ENCODE measurements at places on chromosomes 1 and 21.
A peak's percentile ranks its signal among the peaks of the same experiment; 100 is the strongest.

GRCh38 chr1:41333146-41333784 is 28.0 kb upstream of the FOXO6 start:
- DNase-seq, result no peak

DNA sequence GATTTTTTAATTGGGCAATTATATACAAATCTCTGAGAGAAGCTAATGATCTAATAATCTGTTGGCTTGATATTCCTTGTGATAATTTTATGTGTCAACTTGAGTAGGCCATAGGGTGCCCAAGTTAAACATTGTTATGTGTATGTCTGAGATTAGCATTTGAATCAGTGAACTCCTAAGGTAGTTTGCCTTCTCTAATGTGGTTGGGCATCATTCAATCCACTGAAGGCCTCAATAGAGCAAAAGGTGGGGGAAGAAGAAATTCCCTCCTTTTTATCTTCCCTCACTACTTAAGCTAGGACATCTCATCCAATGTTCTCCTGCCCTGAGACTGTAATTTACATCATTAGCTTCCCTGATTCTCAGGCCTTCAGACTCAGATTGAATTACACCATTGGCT is 394.5 kb downstream of the LMO4 start:
- no peak for DNase-seq

- no peak for DNase-seq
These were observed 221.5 kb upstream of the BRINP3 start for GRCh38 chr1:190699165-190699564.

GRCh38 chr1:7135493-7135892 is 350.2 kb downstream of the CAMTA1 start:
- DNase-seq, result no peak

DNA sequence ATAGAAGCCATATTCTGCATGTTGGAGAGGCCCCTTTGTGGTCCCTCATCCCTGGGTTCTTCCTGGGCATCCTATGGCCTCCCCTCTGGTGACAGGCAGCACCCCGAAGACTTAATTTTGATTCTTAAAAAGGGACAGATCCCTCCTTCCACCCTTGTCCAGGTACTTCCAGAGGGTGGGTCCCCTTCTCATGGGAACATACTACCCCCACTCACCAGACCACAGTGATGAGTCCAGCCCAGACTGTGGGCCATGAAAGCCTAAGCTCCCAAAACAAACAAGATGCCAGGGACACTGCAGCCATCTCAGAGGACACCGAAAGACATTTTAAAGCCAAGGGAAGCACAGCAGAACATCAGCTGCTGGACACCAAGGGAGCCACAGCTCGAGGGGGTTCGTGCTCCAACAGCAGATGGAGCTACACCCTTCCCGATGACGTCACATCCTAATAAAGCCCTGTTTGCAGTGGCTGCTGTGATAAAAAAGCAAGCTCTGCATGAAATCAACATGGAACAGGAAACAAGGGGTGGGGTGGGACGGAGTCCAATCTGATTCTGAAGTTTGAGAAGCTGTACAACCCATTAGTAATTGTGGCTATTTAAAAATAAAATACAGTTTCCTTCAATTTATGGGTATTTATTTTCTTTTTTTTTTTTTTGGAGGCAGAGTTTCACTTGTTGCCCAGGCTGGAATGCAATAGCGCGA is 32.4 kb downstream of the GNB1 start:
- DNase-seq, result no peak

- no peak for DNase-seq
These were observed 1.2 kb downstream of the SARS1 start for GRCh38 chr1:109214695-109215623.

DNA sequence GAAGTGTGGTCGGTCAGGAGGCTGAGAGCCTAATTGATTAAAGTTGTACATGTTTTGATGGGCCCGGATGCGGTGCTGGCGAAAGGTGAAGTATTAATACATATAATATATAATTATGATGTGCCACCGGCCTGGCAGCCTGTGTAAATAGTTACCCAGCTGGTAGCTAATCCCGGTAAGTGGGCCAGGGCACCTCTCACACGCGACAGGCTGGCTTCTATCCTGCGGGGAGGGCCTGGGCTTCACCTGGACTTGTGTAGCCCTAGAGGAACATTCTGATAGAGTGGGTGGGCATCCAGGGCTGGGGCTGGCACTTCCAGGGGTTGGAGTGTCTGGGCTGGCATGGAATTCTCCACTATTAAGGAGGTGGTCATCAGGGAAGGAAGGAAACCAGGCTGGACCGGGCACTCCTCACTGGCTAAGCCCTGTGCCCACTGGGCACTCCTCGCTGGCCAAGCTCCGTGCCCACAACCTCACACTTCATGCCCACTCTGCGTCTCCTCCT is 48.3 kb downstream of the IGSF21 start:
- DNase-seq, result no peak

- no peak for DNase-seq
These were observed 8.3 kb downstream of the TTC22 start for GRCh38 chr1:54792686-54793282.

GRCh38 chr1:29383746-29384371 is 147.5 kb downstream of the PTPRU start:
- DNase-seq, result no peak

- no peak for DNase-seq
These were observed 55.3 kb downstream of the DOP1B start for GRCh38 chr21:36211660-36212512.

DNA sequence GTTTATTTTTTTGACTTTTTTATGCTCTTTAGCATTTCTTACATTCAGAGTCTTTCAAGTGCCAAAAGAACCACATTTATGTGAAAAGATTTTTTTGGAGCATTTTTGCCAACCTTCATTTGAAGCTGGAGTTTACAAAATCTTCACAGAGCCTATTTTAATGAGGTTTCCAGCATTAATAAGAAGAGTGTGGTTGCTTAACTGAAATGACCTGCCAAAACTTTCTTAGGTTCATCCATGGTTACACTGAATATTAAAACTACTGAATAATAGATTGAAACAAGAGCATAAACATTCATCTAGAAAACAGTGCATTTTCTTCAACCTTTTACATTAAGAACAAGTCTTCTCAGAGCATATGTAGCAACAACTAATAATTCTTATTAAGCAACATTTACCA is 672.3 kb upstream of the CXADR start:
- DNase-seq, result no peak

- no peak for DNase-seq
These were observed 4.3 kb upstream of the BCAR3 start for GRCh38 chr1:93685918-93686317.

GRCh38 chr1:13929313-13929712 is 229.3 kb downstream of the PRDM2 start:
- no peak for DNase-seq

DNA sequence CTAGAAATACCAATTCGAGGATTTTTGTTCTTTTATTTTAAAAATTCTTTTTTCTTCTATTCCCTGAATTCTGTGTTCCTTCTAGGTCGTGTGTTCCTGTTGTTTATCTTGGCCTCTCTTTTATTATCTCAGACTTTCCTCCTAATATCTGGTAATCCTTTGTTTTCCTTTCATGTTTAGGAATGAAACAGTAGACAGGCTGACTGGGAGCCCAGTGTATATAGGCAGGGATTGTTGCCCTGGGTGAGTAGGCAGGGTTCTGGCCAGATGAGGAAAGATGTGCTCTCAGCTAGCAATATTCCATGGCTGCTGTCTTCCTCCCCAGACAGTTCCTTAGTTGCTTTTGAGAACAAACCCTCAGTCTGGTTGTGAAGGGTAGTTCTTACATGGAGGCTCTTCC is 161.8 kb upstream of the PDE4B start:
- no peak for DNase-seq

DNA sequence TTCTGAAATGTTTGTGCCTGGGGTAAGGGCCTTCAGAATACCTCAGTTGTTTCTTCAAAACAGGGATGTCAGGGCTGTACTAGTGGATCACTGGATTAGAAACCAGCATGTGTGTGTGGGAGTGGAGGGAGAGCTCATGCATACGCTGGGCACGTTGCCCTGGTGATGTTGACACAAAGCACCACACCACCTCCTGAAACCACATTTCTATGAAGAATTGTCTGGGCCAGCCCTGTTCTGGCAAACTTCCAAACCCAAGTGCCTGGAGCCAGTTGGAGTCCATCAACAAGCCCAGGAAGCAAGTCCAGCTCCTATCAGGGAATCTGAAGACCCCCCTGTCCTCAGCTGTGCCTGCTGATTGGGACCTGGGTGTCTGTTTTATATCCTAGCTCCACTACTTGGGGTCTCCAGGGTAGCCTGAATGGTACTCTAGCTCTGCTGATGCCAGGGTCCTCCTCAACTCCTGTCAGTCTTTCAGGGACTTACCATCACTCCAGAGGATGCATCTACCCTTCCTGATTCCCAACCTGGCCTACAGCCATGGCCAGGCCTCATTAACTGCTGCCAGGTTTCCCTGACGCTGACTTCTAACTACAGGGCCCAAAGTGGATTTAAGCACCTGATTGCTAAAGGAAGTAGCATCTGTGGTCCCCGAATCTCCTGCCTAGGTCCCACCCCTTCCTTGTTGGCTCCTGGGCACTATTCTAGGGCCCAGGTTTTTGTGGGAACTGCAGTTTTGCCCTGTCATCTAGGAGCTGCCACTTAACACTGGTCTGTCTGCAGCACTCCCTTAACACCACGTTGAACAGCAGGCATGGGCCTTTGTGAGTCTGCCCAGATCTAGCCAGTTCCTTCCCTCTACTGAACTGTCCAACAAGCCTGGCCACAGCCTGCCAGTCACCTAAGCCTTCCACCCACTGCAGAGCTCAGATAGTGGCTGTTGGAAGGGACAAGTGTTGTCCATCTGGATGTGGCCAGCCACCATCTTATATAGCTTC is 45.5 kb downstream of the LPAR3 start:
- DNase-seq, result no peak

DNA sequence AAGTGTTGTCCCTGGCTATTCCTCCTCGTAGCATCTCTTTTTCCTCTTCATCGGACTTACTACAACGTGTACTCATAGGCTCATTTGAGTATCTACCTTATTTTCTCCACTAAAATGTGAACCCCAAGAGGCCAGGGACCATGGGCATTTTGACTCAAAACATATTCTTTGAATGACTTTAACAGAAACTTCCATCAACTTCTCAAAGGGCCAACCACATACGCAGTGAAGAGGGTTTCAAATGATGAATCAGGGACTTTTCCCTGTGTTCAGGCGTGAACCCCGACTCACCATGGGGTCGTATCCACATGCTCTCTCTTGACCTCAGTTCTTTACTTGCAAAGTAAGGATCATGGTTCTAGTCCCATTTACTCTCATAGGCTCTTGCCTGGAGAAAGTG is 20.2 kb upstream of the GPR137B start:
- no peak for DNase-seq

GRCh38 chr1:79079770-79080169 is 73.2 kb upstream of the ADGRL4 start:
- no peak for DNase-seq

DNA sequence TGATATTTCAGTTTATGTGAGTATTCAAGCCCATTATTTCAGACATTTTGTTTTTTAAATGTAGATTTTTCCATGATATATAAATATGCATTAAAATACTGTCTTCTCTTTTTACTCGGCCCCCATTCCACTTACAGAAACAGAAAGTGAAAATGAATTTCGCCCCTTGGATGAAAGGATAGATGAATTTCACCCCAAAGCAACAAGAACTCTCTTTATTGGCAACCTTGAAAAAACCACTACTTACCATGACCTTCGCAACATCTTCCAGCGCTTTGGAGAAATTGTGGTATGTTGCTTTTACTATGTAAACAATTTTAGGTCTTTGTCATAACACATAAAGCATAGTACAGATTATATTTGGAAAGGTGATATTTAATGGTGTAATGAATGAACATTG is 59.9 kb downstream of the ZBTB17 start:
- DNase-seq, result no peak

- DNase-seq, result no peak
These were observed 20.3 kb downstream of the RXRG start for GRCh38 chr1:165424454-165425216.

- no peak for DNase-seq
These were observed 19.9 kb upstream of the EVI5 start for GRCh38 chr1:92804721-92805201.

- no peak for DNase-seq
These were observed 1.8 kb downstream of the RNF220 start for GRCh38 chr1:44406737-44407429.

GRCh38 chr1:156623946-156624813 is 5.0 kb downstream of the HAPLN2 start:
- peak; percentile 45 for DNase-seq

GRCh38 chr1:19337289-19337688 is 25.2 kb downstream of the SLC66A1 start:
- no peak for DNase-seq

GRCh38 chr1:41856151-41856943 is 62.4 kb downstream of the HIVEP3 start:
- no peak for DNase-seq

- DNase-seq, result no peak
These were observed 70.4 kb upstream of the SAMSN1 start for GRCh38 chr21:14616380-14617039.

GRCh38 chr1:111219557-111220286 is 7.8 kb upstream of the CHI3L2 start:
- DNase-seq, result no peak

DNA sequence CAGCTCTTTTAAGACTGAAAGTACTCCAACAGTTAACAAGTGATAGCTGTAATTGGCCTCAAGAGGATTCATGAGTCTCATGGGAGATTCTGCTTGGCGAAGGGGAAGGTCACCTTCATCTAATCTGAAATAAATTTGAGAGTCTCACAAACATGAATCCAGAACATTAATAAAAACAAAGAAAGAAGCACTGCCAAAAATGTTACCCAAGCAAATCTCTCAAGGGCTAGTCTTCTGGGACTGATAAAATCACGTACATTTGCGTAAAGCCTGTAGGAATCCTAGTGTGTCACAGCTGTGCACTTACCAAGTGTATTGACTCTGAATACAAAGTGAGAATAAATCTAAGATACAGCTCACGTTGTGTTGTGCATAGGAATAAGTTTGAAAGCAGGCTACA is 21.2 kb upstream of the NUF2 start:
- DNase-seq, result no peak

GRCh38 chr21:33643658-33644311 is 1.5 kb downstream of the ITSN1 start:
- DNase-seq, result no peak

GRCh38 chr1:160078512-160079195 is 2.7 kb upstream of the KCNJ9 start:
- DNase-seq, result peak; percentile 44

DNA sequence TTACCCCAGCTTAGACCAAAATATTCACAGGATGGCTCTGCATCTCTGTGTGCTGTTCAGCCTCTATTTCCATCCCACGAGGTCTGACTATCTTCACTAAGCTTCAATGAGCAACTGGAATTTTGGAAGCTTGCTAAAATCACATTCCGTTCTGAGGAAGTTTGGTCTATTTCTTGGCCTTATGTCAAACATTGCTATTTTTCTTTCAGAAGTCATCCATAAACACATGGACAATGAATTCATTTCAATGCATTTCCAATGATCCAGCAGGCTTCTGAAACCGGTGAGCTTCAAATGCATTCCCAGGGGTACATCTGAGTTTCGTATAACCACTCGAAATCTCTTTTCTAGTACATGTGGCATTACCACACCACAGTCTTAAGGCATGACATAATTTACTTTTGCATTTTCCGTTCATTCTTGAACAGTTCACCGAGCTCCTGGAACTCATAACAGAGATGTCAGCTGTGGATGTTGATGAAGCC is 294.1 kb upstream of the KAZN start:
- DNase-seq, result no peak

- DNase-seq, result no peak
These were observed 33.0 kb downstream of the URB1 start for GRCh38 chr21:32359719-32360260.

- DNase-seq, result no peak
These were observed 70.5 kb downstream of the TTLL7 start for GRCh38 chr1:83928396-83928795.

GRCh38 chr1:61224609-61225008 is 142.2 kb downstream of the NFIA start:
- DNase-seq, result no peak
